ENCODE measurements at places on chromosomes 1 and 21.

DNA sequence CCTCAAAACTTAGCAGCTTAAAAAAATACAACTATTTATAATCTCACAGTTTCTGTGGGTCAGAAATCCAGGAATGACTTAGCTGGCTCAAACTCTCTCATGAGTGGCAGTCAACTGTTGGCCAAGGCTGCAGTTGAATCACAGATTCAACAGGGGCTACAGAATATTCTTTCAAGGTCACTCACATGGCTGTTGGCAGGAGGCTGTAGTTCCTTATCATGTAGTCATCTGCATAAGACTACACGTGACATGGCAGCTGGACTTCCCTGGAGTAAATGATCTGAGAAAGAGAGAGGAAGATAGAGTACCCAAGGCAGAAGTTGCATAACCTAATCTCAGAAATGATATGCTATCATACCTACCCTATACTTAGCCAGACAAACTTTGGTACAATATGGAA is 75.2 kb upstream of the TSPAN2 start:
- DNase-seq, result no peak

DNA sequence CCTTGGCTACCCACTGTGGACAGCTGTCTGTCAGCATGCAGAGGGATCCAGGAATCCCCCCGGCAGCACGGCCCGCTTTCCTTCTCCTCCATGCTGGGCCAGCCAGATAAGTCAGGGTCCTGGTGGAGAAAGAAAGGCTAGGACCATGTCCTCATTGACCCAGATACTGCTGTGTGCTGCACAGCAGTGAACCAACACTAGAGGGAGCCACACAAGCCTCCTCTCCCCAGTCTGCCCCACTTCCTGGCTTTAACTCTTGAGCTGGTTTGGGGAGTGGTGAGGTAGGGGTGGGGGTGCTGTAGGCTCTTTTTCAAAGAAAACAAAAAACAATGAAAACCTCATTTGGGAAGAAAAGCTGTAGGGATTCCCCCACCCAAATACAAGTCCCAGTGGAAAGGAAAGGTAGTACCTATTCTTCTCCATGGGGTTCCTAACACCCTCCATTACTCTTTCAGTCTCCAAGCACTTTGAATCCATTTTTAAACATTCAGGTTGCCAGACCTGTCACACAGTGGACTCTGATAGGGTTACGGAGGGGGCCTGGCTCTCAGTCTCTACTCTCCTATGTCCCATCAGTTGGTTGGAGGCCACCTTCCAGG is 84.9 kb upstream of the CD1D start:
- no peak for DNase-seq

DNA sequence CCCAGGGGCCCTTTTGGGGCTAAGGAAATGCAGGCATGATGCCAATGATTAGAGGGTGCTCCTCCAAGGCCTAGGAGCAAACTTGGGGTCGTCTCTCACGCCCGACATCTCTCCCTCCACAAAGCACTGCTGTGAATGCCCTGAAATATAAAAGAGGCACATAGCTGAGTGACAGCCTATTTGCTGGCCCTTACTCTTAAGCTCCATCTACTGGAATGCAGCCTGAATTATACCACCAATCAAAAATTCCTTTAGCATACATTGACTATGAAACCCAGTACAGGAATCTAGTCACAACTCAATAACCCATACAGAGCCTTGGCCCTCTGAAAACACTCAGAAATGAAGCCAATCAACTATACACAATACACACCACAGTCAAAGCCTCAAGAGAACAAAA is 105.5 kb downstream of the LRIG2 start:
- DNase-seq, result no peak

GRCh38 chr1:201384406-201384782 is 6.9 kb upstream of the TNNT2 start:
- DNase-seq, result no peak

GRCh38 chr1:18573170-18573569 is 57.5 kb upstream of the PAX7 start:
- DNase-seq, result no peak

GRCh38 chr1:246138781-246139180 is 368.3 kb downstream of the SMYD3 start:
- no peak for DNase-seq

DNA sequence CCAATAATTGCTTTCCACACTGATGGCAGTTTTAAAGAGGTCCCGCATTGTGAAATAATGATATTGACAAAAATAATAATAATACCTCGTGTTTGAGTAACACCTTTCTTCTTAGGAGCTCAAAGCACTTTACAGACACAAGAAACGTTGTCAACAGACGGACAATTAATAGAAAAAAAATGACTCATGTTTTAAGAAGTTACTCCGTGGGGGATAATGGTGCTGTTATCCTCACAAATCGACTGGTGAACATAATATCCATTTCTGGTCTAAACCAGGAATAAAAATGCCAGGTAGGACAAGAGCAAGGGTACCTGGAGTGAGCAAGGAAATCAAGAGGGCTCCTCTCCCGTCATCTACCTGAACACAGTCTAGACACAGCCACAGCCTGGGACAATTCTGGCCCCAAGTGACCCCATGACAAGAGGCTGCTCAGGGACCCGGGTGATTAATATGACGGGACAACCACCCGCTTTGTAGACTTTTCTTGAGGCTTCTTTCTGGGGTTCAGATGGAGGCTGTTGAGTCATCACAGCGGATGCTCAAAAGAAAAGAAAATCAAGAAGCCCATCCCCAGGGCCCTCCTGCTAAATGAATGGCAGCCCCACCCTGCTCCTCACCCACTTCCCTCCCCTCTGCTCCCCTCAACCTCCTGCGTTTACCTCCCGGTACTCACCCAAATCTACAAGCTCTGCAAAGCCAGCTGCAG is 146.2 kb upstream of the IRF2BP2 start:
- no peak for DNase-seq

DNA sequence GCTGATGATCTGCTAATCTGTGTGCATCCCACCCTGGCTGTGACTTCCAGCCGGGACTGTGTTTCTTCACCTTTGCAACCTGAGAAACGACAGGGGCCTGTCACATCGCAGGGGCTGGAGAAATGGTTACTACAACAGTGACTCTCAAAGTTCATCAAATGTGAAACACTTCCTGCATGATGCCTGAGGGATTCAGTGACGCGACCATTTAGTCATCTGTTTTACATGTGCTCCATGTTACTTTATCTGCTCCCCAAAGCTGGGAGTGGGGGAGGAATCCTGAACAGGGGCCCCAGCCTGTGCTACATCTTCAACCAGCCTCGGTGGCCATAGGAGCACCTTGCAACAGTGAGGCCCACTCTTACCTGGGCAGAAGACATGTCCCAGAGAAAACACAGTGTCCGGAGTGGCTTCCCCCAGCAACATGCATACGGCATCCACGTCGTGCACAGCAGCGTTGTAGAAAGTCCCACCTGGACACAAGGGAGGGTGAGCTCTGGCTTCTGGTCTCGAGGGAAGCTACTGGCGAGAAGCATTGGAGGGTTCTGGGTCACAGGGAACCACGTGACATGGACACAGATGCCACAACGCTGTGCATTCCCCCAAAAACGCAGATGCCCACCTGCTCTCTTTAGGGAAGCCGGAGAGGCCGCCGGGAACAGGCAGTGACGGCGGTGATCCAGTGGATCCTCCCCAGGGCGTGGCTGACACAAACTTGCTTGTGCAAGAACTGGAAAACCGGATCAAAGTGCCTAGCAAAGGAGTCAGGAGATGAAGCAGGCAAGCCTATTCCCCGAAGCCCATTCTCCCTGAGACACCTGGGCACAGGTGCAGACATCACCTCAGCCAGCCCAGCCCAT is 9.6 kb upstream of the CCDC27 start:
- no peak for DNase-seq

DNA sequence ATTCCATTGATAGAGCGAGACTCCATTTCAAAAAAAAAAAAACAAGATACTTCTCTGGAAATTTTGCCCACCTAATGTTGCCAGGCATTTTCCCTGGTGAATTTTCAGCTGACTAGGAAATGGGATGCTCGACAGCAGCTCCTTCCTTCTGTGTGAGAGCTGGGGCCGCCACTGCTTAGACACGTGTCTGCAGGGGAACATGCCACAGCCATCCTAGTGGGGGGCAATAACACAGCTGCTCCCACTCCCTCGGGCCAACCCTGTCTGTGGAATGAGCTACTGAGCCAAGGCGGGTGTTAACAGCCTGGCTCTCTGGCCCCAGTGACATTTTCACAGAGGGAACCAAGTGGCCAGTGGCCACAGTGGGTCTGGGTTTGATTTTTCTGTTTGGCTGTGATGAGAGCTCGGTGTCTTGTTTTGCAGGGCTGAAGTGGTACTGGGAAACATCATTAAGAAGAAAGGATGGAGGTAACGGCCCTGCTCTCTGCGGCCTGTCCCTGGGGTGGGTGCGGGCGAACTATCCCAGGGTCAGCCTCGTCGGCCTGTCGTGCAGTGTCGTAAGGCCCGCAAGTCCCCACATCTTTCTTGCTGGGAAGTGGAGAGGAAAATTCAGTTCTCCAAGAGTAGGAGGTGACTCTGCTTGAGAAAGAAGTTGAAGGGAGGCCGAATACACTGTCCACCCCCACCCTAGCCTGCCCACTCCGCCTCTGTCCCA is 39.2 kb downstream of the KCNAB2 start:
- DNase-seq, result no peak

- no peak for DNase-seq
Observed at GRCh38 chr1:168833362-168833761, 104.4 kb upstream of the DPT start.

- DNase-seq, result no peak
Observed at GRCh38 chr1:32470431-32470830, 5.6 kb downstream of the ZBTB8B start.

GRCh38 chr1:12244585-12244984 is 14.8 kb downstream of the VPS13D start:
- DNase-seq, result no peak

- no peak for DNase-seq
Observed at GRCh38 chr1:180213401-180214170, 16.5 kb upstream of the LHX4 start.

DNA sequence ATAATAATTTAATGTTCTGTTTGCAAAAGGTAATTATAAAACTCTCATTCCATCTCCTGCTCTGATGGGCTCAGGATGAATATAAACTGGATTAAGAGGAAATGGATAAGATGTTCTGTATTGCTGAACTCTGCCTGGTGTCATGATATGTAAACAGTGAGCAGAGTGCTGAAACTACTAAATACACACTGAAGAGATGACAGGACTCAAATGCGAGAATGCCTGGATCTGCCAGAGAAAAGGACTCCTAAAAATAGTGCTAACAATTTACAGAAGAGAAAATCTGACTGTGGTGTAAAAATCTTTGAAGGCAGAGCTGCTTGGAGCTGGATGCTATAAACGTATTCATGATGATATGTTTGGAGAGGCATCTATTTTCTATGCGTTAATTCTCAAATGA is 303.2 kb downstream of the RWDD3 start:
- DNase-seq, result no peak

DNA sequence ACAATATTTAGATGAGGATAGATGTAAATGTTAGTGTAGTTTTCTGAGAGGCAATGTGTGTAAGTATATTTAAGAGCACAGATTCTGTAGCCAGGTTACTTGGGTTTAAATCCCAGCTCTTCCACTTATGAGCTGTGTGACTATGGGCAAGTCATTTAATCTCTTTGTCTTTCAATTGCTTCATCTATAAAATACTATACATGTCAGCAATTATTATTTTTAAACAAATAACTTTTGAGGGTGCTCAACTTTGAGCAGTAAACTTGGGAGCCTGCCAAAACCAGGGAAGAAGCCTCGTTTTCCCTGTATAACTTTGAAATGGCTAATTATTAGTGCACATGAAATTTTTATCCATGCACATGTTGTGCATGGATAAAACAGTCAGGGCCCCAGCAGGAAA is 222.8 kb downstream of the FOXD2 start:
- DNase-seq, result no peak

DNA sequence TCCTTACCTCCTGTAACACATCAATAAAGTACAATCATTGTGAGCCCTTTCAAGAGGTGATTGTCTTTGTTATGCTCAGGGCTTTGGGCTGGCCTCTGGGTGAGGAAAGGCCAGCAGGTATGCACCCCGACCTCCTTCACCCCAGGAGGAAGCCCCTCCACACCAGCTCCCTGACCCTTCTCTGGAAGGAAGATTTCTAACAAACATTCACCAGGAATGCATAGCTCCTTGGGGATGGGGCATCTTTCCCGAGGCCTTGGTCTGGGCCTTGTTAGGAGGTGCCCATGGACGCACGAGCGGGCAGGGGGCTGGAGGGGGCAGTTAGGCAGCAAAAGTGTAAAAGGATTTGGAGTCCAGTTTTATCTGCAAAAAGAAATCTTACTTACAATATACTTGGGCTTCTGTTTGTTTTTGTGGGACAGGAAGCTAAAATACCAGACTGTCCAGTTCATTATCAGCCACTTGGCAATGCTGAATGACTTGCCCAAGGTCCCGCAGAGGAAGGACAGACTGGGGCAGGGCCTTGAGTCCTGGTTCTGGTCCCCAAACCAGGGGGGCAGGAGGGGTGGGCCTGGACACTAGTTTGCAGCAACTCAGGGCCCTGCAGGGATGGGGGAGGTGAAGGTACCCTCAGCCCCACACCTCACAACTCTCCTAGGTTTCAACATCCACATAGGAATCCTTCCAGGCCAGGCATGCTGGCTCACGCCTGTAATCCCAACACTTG is 10.1 kb downstream of the ZC3H12A start:
- no peak for DNase-seq

GRCh38 chr1:160739098-160739511 is at the start of gene SLAMF7:
Gene SLAMF7, plus strand, starts transcription at chr1:160739247. Its CDS starts 55 bp downstream, at chr1:160739302.
- no peak for DNase-seq

DNA sequence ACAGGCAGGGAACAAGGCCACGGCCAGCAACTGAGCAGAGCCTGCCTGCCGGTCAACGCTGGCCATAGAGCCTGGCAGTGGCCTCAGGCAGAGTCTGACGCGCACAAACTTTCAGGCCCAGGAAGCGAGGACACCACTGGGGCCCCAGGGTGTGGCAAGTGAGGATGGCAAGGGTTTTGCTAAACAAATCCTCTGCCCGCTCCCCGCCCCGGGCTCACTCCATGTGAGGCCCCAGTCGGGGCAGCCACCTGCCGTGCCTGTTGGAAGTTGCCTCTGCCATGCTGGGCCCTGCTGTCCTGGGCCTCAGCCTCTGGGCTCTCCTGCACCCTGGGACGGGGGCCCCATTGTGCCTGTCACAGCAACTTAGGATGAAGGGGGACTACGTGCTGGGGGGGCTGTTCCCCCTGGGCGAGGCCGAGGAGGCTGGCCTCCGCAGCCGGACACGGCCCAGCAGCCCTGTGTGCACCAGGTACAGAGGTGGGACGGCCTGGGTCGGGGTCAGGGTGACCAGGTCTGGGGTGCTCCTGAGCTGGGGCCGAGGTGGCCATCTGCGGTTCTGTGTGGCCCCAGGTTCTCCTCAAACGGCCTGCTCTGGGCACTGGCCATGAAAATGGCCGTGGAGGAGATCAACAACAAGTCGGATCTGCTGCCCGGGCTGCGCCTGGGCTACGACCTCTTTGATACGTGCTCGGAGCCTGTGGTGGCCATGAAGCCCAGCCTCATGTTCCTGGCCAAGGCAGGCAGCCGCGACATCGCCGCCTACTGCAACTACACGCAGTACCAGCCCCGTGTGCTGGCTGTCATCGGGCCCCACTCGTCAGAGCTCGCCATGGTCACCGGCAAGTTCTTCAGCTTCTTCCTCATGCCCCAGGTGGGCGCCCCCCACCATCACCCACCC is at the start of gene TAS1R3:
Gene TAS1R3 (plus strand): TSS at position 213 of the 898 bp plus-strand sequence. CDS start 66 bp downstream, at position 279.
- no peak for DNase-seq

GRCh38 chr21:45541221-45542039 is 810 bp downstream of the SLC19A1 start:
- no peak for DNase-seq

- no peak for DNase-seq
Observed at GRCh38 chr1:62433861-62434617, 2.8 kb upstream of the USP1 start.

GRCh38 chr1:169511316-169512005 is 25.7 kb upstream of the SLC19A2 start:
- no peak for DNase-seq

GRCh38 chr1:34212673-34213072 is 36.0 kb downstream of the C1orf94 start:
- DNase-seq, result no peak
